ENCODE measurements at places on chromosomes 7 and 10. TPM values are rescaled to one million over a fixed set of nuclear protein-coding genes. Genes with fewer than 3 reads are reported as not detected.

Gene FAM24A
- total RNA-seq = not detected

Gene GPR85
- not detected for total RNA-seq

Gene SFR1
- total RNA-seq = 16.1 TPM

Gene TRIM50
- not detected for total RNA-seq

Gene EN2
- 0.96 TPM for total RNA-seq

Gene AOAH
- total RNA-seq = not detected

Gene SPOCK2
- total RNA-seq = 0.39 TPM

Gene RAB19
- not detected for total RNA-seq

Gene SSC4D
- total RNA-seq = 1.5 TPM

Gene NT5C2
- total RNA-seq = 78.7 TPM

Gene HGF
- not detected for total RNA-seq

Gene DNAJC1
- total RNA-seq = 31.1 TPM

Gene FGL2
- total RNA-seq = not detected

Gene C1GALT1
- 34.3 TPM for total RNA-seq

Gene NUTM2A
- 0.05 TPM for total RNA-seq

Gene CHN2
- not detected for total RNA-seq

Gene HNRNPF
- total RNA-seq = 261 TPM

Gene CDK13
- total RNA-seq = 22.7 TPM

Gene ARHGAP19
- total RNA-seq = 4.1 TPM
